ENCODE measurements at places on chromosomes 6 and 20. TPM values are rescaled to one million over a fixed set of nuclear protein-coding genes. Genes with fewer than 3 reads are reported as not detected.

DNA sequence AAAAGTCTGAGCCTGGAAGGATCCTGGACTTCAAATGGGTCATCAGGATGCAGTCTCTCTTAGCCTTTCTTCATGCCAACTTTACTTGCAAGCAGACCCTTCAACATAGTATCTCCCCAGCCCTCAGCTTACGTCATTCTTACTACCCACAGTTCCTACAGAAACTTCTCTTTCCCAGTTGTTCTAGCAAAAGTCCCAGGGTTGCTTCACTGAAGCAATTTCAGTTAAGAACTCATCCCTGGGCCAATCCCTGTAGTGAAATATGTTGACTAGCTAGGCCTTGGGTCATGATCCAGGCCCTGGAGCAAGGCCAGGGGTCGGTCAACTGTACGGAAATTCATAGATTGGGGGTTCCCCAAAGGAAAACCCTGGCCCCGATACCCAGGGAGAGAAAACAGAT lies 8.6 kb upstream of the FAM83D start:
- no peak for DNase-seq

Gene HFE
- total RNA-seq: 0.76 TPM

DNA sequence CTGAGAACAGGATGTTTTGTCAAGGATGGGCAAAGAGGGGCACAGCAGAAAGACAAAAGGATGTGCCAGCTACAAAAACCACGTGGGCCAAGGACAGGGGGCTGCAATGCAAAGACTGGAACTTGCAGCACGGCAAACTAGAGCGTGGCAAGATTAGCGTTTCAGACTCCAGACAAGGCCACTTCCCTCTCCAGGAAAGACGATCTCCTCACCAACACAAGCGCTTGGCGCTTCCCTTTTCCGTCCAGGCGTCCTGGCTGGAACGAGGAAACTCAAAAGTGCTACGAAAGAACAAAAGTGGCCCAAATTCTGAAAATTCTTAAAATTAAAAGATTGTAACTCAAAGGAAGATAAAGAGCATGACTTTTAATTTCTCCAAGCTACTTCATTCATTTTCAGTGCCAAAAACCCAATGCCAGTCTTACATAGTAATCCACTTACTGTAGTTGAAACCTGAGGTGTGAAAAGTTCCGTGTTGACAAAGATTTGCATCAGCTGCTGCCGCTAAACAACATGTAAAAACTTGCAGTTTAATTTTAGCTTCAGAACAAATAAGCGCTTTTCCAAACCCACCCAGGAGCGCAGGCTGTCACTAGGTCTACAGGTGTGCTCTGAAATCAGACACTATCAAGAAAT lies 207.1 kb upstream of the RREB1 start:
- DNase-seq: no peak

GRCh38 chr20:49913399-49914047 lies 1.8 kb downstream of the SPATA2 start:
- no peak for DNase-seq

DNA sequence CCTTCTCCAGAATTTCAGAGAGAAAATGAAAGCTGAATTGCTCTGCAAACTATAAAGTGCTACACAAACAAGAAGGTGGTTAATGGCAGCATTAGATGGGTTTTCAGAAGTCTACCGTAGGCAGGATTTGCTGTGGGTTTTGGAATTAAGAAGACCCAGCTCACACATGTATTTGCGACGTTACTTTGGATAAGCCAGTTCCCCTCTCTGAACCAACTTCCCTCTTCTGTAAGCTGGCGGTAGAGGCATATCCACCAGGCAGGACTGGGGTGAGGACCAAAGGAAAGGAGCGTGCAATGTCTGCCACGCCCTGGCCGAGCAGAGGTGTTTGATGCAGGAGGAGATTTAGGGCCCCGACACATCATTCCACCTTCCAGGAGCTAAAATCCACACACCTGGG lies 6.9 kb downstream of the RSPO4 start:
- no peak for DNase-seq

- peak; percentile 16 for DNase-seq
These were observed 26.3 kb downstream of the C6orf89 start for GRCh38 chr6:36912030-36912454.
